Hypothalamus (tissue), 51 donors: ENCODE measurements at places on chromosomes 16 and 17.
A peak's percentile ranks its signal among the peaks of the same experiment; 100 is the strongest.

DNA sequence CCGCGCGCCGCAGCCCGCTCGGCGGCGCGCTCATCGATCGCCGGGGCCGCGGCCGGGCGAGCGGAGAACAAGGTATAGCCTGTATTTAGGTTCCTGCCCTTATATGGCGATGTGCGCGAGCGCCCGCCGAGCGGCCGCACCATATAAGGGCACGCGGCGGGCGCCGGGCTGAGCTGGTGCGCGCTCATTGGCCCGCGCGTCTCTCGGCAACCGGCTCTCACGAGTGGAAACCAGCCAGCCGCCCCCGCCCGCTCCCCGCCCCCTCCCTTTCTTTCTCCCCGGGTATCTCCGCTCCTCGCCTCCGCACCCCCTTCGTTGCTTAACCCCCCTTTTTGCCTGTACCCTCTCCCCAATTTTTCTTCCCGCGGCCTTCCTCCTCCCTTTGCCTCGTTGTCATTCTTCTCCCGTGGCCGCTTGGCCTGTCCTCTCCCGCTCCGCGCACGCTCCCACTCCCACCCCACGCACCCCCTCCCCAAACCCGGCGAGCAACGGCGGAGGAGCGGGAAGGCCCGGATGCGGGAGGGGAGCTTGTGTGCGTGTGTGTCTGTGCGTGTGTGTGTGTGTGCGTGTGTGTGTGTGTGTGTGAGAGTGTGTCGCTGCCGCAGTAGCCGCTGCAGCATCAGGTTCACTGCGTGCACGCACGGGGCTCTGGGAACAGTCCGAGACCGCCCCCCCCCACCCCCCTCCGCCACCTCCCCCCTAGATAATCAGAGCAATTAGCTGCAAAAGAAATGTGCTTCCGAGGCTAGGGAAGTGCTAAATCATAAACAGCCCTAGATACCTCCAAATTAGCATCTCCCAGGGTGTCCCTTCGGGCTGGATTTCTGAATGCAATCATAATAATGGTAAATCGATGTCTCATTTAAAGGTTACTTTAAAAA is 13.5 kb upstream of the CBX8 start:
- DNase-seq, result peak; percentile 79

GRCh38 chr17:76833034-76833644 is 35.1 kb upstream of the MGAT5B start:
- no peak for DNase-seq

- no peak for DNase-seq
These were observed 5.4 kb upstream of the MMD start for GRCh38 chr17:55426851-55427586.

DNA sequence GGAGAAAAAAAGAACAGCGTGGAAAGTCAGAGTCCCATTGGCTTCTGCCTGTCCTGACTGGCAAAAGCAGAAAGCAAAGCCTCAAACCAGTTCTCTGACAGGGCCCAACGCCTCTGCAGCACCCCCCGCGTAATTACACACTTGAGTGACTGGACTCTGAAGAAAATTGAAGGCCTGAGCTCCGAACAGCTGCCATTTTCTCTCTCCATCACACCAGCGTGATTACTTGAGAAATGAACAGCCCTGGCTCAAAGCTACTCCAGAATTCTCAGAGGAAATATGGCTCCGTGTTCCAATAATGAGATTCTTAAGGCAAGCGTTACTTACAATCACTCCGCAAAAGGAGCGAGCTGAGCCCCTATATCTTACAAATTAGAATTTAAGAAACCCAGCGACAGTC is 142.7 kb upstream of the C17orf78 start:
- DNase-seq, result no peak

DNA sequence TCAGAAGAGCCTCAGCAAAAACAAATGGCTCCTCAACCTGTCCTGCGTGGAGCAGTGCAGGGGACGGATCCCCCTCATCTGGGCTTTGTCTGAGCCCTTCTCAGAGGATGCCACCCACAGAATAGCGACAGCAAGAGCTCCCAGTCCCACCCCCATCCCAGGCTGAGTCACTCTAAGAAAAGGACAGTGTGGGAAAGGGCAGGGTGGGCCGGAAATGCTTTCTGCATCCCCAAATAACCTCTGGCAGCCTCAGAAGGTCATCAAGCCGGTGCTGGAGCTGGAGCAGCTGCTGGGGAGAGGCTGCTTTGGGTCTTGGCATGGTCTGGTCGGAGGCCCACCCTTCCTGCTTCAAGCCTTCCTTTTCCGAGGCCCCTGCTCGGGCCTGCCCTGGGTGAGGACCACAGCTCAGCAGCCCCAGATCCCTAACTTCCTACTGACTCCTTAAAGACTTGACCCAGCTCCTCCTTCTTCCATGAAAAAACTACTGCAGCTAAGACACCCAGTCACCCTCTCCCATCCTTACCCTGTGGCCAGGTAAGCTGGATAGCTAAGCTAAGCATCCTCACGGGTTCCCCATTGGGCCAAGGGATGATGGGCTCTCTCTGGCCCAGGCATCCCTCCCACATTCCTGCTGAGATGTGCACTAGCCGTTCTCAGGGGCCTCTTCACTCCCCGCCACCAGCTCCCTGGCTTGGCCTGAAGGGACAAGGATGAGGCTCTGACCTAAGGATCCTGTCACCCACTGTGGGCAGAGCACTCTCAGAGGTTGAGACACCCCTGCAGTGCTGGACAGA is 8.7 kb downstream of the SLC12A4 start:
- DNase-seq, result no peak

GRCh38 chr16:53689636-53690035 is 14.0 kb downstream of the RPGRIP1L start:
- DNase-seq, result no peak

DNA sequence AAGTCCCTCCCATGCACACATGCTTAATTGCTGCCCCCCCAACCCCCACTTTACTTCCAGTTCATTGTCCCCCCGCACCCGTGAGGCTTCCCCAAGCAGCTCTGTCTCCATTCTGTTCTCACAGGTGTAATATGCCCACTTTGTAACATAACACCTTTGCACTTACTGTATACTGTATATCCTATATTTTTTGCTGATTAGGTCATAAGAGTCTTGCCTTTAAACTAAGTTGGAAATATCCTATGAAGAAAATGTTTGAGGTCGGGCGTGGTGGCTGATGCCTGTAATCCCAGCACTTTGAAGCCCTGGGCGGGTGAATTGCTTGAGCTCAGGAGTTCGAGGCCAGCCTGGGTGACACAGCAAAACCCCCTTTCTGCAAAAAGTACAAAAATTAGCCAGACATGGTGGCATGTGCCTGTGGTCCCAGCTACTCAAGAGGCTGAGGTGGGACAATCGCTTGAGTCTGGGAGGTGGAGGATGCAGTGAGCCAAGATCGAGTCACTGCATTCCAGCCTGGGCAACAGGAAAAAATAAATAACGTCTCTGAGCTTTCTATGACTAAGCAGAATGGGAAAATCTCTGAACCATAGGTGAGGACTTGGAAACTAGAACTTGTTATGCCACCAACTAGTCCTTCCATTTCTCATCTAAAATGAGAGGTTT is 76.1 kb downstream of the TNRC6C start:
- no peak for DNase-seq

DNA sequence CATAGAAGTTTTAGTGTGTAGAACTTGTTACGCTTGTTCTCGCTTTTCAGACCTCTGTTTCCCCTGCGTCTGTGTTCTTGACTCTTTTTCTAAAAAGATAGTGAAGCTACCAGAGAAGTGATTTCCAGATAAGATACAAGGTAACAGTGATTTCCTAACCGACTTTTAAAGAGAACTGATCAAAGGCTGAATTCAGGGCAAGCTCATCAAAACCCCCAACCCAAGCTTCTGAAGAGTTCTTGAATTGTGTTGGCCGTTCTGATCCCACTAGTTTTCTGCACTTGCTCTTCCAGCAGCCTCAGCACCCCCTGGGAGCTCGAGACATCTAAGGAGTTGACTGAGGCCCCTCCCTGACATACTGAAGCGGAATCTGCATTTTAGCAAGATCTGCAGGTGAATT is 12.7 kb upstream of the NSMCE1 start:
- no peak for DNase-seq

DNA sequence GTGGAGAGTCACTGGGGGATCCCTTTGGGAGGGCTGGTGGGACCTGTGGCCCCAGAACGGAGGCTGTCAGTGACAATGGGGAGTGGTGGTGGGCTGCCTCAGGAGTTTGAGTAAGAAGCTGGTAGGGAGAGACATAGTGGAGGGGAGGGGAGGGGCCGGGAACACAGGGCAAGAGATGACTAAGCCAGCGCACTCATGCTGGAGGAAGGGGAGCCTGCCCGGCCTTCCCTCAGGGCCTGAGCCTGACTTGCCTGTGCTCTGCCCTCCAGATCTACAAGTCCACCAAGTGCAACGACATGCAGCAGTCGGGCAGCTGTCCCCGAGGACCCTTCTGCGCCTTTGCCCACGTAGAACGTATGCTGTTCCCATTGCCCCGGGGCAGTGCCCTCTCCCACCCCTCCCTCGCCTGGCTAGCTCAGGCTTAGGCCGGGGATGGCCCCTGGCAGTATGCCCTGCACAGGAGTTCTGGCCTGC is 29.3 kb downstream of the UNC13D start:
- DNase-seq, result no peak

DNA sequence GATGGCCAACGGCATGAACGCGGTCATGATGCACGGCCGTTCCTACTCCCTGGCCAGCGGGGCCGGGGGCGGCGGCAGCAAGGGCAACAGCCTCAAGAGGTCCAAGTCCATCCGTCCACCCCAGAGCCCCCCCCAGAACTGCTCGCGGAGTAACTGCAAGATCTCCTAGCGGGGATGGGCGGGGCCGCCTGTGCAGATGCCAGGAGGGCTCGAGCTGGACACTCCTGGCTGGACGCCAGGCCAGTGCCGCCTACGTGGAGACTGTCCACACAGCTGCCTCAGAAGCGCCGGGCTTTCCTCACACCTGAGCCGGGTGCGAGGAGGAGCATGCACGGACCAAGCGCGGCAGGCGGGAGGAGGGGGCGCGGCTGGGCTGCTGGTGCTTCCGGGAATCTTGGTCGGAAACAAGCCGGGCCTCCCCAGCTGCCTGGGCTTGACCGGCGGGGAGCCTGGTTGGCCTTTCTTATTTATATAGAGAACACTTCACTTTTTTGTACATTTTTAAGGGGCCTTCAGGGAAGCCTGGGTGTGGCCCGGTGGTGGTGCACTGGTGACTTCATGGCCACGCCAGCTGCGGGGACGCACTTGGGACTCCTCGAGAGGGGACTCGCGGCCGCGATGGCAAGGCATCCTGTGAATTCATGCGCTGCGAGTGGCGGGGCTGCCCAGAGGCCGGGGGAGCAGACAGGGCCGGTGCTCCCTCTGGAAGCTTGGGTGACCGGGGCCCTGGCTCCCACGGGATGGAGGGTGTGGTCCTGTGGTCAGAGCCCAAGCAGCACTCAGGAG is 3.1 kb upstream of the WFIKKN1 start:
- no peak for DNase-seq

DNA sequence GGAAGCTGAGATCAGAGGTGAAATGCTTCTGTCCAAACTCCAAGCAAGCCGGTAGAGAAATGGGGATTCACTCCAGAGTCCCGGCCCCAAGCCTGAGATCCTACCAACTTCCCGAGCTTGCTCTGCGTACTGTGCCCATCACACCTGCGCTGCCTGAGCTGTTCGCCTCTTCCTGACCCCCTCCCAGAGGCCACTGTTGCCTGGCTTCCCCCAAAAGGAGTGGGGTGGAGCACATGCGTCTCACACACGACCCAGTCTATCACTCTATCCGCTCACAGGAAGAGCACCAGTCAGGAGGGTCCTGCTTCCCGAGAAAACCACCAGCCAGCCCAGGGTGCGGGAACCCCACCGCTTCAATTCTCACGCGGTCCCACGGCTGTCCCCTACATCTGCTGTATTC is 13.5 kb upstream of the C16orf95 start:
- DNase-seq, result no peak

- no peak for DNase-seq
These were observed 9.3 kb upstream of the MAF start for GRCh38 chr16:79609861-79610260.

DNA sequence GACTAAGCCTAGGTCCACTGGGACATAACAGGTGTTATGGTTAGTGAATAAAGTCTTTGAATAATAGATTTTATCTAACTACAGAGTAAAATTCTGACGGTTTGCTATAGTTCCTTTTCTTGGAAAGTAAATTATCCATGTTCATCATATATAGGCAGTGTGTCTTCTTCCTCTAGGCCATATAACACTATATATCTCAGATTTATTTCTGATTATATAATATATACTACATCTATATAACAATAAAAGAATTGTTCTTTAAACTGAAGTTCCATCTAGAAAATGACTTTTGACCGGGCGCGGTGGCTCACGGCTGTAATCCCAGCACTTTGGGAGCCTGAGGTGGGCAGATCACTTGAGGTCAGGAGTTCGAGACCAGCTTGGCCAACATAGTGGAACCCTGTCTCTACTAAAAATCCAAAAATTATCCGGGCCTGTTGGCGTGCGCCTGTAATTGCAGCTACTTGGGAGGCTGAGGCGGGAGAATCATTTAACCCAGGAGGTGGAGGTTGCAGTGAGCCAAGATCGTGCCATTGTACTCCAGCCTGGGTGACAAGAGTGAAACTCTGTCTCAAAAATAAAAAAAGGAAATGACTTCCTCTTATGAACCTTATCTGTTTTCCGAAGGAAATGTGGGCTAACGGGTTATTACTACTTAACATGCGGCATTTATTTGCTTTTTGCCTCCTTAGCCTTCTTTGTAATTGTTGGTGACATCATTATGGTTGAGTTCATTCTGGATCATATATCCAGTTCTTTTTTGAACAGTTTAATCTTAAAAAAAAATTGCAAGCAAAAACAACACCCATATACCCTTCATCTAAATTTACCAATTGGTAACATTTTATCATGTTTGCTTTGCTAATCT is 29.2 kb downstream of the NOL11 start:
- DNase-seq, result no peak

GRCh38 chr17:57523926-57524632 is 221.0 kb downstream of the CCDC182 start:
- DNase-seq, result no peak

- DNase-seq, result no peak
These were observed 12.8 kb upstream of the CDRT4 start for GRCh38 chr17:15480204-15480603.

- DNase-seq, result no peak
These were observed 4.6 kb downstream of the IL21R start for GRCh38 chr16:27406511-27407128.

DNA sequence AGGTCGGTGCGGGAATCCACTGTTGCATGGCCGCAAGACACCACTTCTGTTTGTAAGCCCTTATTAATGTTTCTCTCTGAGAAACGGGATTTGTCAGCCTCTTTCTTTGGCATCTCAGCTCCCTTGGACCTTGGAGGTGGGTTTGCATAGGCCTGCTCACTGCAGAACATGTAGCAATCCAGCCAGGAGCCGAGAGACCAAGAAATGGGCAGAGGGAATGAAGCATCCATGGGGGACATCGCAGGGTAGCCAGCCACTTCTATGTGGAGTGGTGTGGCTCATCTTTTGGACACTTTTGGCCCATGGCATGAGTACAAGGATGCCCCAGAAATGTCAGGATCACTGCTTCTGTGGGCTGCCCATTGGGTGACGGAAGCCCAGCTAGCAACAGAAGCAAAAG is 79.4 kb downstream of the GSG1L start:
- DNase-seq, result no peak
